ENCODE measurements at places on chromosomes 2 and 18. TPM values are rescaled to one million over a fixed set of nuclear protein-coding genes. Genes with fewer than 3 reads are reported as not detected.

The ZCCHC2 gene
- 12.7 TPM for total RNA-seq

The COLEC12 gene
- 1.9 TPM for total RNA-seq

The SERPINB3 gene
- not detected for total RNA-seq

The TEX44 gene
- total RNA-seq: not detected

The RAB17 gene
- 82.8 TPM for total RNA-seq

The TXNDC9 gene
- total RNA-seq: 63.1 TPM

The POMC gene
- not detected for total RNA-seq

The FIGN gene
- total RNA-seq: 2.3 TPM

The GLI2 gene
- total RNA-seq: 0.16 TPM

The SKA1 gene
- 23.8 TPM for total RNA-seq

The KYNU gene
- 165 TPM for total RNA-seq

The OTOS gene
- total RNA-seq: not detected

The LIMS3 gene
- total RNA-seq: not detected

The SERPINB12 gene
- not detected for total RNA-seq

- no peak for DNase-seq
Measured at GRCh38 chr2:201704536-201704935, 6.1 kb upstream of the MPP4 start.

GRCh38 chr18:8911408-8912340, 190.8 kb upstream of the NDUFV2 start:
- no peak for DNase-seq

- no peak for DNase-seq
Measured at GRCh38 chr2:73979021-73979420, 5.7 kb upstream of the TET3 start.

DNA sequence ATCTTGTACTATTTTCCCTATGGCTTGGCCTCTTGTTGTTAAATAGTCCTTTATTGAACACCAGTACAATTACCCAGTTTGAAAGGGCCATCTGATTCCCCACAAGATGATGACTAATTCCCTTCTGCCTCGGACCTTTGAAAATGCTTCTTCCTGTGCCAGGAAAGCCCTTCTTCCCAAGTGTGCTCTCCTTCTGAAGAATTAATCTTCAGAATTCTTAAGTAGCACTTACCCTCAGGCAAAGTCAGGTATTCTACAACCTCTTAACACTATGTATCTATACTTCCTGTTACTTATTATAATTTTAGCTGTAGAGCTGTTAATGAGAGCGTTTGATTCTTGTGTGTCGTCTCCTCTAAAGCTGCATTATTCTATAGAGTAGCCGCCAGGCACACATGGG, 28.6 kb upstream of the MEX3C start:
- peak; percentile 91 for DNase-seq

- DNase-seq: no peak
Measured at GRCh38 chr18:79200546-79201268, 131.5 kb downstream of the ATP9B start.

GRCh38 chr2:65957886-65958285, 477.0 kb upstream of the MEIS1 start:
- no peak for DNase-seq

DNA sequence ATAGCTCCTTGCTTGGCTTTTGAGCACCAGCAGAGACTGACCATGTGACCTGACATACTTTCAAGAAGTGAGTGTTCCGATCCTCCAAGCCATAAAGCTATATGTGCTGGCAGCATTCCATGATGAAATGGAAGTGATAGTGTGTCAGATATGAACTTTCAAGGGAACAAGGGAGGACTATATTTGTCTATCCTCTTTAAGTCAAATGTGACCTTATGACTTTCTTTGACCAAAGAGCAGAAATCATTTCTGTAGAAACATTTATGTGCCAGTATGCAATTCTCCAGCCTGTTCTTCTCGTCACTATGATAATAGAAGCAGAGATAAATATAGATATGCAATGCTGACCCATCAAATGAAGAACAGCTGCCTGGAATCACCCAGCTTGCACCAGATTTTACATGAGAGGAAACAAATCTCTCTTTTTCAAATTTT, 14.4 kb downstream of the HYCC2 start:
- DNase-seq: peak; percentile 84

- DNase-seq: no peak
Measured at GRCh38 chr18:70822691-70823090, 533.8 kb downstream of the SOCS6 start.

GRCh38 chr2:128610496-128610895, 291.8 kb upstream of the HS6ST1 start:
- no peak for DNase-seq

DNA sequence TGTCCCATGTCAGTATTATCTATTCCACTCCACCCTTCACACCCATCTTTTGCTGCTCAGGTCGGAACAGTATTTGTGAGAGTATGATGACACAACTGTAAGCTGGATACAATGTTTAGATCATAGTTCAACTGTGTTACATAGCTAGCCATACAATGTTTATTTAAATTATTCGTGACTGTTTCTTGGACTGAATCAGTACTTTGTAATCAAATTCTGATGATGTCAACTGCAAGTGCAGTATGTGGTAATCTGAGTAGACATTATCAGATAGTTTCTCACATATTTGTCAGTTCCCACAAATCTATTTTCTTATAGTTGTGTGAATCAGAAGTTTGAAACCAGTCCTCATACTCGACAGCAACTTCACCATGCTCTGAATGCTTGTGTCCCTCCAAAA, 177.6 kb downstream of the ZNF407 start:
- no peak for DNase-seq

DNA sequence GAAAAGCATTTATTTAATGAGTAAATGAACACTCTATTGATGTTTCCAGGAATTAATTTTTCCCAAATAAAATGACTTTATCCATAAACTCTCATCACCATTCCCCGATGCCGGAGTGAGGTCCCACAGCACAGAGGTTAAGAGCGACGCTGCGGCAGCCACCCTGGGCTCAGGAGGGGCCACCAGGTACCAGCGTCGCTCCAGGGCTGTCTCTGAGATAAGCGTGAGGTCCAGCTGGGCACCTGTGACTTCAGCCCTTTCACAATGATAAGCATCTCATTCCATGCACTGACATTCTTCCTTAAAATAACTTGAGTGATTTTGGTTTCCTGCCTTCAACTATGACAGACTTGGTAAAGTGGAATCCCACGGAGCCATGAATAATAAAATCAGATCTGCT, 182.1 kb downstream of the TWIST2 start:
- no peak for DNase-seq

GRCh38 chr2:23293731-23294130, 91.2 kb upstream of the KLHL29 start:
- DNase-seq: no peak

DNA sequence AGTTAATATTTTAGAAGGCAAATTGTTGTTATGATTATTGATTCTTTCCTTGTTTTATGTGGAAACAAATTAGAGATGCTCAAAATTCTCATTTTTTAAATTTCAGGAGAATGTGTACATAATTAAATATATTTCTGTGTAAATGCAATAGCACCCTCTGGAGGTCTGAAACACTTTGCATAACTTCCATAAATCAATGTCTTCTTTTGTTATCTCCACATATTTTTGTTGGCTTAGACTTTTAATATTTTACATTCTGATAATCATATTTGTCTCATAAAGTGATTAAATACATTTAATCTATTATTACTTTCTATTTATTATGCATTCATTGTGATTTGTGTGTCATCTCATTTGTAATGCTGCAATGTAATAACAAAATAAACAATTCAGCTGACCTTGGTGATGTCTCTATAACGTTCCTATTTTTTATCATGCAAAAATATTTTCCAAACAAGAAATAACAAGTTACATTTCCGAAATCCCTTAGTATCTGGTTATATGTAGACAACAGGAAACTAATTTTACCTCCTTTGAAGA, 201.8 kb upstream of the GALNT5 start:
- DNase-seq: peak; percentile 72

DNA sequence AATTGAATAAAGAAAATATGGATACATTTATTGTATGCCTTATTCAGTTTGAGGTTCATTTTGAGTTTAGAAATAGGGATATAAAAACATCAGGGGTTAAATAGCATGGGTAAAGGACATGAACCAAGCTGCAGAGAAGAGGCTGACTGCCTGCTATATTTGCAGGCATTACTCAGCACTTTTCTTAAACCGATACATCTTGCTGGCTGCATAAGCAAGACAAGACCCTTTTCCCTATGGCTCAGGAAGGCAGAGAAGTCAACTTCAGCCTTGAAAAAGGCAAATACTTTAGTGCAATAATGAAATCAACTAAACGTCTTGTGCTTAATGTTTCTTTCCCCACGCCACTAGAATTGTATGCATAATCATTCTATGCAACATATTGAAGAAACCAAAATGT, 36.4 kb downstream of the SCN1A start:
- DNase-seq: no peak

GRCh38 chr18:38750751-38751150, 1185.2 kb upstream of the CELF4 start:
- no peak for DNase-seq

- no peak for DNase-seq
Measured at GRCh38 chr2:160826496-160826895, 332.9 kb upstream of the RBMS1 start.

GRCh38 chr2:102449370-102449974, 23.6 kb upstream of the SLC9A4 start:
- DNase-seq: peak; percentile 52

DNA sequence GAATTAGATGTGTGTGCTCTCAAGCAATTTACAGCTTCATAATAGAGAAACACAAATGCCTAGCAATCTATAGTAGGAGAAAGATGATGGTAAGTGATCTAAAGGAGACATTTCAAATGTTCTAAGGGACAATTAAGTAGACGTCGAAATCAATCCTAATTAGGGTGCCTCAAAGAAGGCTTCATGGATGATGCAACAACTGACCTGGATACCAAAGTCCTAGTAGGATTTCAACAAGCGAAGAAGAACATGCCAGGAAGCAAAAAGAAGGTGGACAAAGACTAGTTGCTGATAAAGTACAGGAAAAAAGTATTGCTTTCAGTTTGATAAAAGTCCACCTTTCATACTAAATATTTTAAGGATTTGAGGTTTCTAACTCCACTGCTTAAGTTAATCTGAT, 12.5 kb downstream of the FIGN start:
- no peak for DNase-seq

GRCh38 chr2:141522702-141523101, 608.1 kb downstream of the LRP1B start:
- no peak for DNase-seq

DNA sequence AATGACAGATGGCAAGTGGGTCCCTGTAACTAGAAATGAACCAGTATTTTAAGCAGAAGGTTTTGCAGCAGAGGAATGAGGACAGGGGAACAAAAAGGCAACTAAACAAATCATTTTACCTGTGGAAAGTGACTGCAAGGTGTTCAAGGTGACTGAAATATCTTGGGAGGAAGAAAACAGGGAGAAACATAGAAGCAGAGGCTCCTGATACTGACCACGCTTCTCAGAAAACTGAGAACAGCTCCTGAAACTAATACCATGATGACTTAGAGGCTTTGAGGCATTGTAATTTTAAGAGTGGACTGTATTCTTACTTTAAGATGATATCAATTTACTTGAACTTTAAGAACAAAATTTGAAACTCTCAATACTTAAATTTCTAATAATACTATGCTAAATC, at the start of gene DYTN:
TSS of gene DYTN (minus strand) at position 101 of the 400 bp plus-strand sequence. CDS start 117 bp downstream, outside the sequence.
- DNase-seq: no peak

- DNase-seq: no peak
Measured at GRCh38 chr18:55401638-55402191, 186.3 kb downstream of the TCF4 start.

Measured in SK-MEL-5 (cell line).